RWPE1 (cell line): ENCODE measurements at places on chromosomes 6 and 20.

DNA sequence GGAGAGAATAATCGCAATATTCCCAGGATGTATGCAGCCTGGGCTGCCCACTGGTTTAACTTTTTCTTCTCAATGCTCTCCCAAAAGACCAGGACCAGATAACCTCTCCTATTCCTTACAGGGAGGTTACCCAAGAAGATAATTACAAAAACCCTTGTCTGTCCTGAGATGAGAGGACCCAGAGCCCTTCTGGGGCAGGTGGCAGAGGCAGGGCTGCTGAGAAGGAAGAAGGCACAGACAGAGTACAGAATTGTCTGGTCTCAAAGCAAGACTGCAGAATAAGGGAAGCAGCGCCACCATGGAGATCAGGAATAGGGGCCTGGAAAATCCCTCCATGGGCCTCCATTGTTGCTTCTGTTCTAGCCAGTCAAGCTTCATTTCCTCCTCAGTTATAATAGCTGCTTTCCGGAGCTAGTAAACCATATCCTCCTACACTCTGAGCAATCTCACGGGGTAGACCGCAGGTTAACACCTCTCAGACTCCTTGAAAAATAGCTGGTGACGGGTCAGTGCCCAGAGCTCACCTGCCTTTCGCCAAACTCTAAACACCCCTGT, 463 bp upstream of the HLA-DMB start:
- no peak for DNase-seq

- peak; percentile 75 for DNase-seq
These were observed 735.1 kb upstream of the MARCKS start for GRCh38 chr6:113122060-113122459.

DNA sequence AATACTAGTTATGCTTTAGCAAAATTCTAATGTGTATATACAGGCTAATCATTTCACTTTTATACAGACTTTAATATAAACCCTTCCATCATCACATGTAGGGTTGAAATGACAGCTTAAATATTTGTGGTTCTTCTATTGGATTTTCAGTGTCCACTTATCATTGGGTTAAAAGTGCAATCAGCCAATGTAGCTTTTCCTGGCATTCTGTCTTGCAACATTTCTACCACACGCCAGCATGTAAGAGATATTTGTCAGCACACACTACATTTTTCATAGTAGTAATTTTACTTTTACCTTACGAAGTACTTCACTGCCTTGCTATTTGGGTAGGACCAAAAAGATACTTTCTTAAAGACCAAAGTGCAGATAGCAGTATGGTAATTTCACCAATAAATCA, 252.0 kb downstream of the TBX18 start:
- DNase-seq = no peak

DNA sequence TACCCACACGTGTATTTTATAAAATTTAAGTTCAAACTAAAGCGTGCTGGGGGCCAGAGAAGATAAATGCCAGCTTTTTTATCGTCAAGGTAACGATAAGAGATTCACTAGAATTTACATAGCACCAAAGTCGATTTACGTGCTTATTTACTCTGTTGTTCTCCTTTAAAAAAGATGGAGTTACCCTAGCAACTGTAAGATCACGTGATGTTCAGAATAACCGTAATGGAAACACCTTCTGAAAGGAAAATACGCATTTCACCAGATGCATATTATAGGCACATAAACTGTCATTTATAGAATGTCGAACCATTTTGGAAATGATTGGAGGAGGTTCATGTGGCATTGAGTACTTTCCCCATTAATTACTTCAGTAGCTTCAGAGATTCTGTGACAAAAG, 207.6 kb downstream of the TSHZ2 start:
- DNase-seq = no peak

DNA sequence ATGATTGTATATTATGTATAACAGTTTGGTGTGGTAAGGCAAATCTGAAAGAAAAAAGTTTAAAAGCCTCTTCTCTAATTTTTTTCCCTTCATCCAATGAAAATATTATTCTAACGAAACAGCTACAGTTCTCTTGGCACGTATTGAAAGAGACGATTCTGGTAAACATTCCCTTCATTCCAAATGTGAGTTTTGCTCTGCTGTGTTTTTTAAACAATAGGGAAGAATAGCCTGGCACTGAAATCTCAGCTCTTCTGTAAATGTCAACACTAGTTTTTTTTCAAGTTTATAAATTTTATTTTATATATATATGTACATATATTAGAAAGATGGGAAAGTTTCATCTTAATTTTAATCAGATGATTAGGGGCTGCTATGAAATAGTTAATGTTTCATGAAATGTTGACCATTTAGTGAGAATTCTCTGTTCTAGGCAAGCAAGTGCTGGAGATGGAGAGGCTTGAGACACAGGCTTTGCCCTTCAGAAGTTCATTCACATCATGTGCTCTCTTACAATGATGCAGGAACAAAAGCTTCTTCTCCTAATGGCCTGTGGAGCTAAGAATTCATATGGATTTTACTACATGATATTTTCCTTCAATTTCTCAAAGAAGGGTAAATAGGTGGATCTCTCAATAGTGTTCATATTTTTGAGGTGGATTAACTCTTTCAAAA, 4.1 kb downstream of the PAQR8 start:
- DNase-seq = no peak
